ENCODE measurements at places on chromosomes 7 and 10.

GRCh38 chr10:31607481-31607880 is 288.5 kb downstream of the ZEB1 start:
- no peak for DNase-seq

GRCh38 chr10:88114368-88114767 is 250.9 kb downstream of the PTEN start:
- no peak for DNase-seq

DNA sequence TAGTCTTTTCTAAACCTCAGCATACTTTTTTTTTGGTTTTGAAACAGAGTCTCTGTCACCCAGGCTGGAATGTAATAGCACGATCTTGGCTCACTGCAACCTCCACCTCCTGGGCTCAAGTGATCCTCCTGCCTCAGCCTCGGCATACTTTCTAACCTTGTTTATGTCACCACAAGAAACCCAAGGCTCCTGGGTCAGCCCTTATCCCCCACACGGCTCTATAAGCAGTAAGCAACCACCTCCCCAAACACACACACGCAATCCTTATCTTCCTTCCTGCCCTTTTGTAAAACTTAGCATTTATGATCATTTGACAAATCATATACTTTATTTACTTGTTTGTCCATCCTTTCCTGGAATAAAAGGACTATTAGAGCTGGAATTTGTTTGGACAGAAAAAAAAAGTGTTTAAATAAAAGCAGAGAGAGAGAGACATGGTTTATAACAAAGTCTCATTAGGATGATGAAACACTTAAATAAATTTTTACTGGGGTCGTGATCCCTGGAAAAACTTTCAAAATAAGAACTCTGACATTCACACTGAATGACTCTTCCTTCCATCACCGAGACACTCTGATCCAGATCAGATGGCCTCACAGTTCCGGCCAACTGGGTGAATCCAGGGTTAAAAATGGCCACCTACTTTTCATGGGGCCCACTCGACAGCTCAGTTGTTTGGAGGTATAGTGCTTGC is 72.7 kb upstream of the PIK3CG start:
- DNase-seq: no peak

- DNase-seq: no peak
Observed at GRCh38 chr7:29609162-29610037, 45.8 kb downstream of the PRR15 start.

DNA sequence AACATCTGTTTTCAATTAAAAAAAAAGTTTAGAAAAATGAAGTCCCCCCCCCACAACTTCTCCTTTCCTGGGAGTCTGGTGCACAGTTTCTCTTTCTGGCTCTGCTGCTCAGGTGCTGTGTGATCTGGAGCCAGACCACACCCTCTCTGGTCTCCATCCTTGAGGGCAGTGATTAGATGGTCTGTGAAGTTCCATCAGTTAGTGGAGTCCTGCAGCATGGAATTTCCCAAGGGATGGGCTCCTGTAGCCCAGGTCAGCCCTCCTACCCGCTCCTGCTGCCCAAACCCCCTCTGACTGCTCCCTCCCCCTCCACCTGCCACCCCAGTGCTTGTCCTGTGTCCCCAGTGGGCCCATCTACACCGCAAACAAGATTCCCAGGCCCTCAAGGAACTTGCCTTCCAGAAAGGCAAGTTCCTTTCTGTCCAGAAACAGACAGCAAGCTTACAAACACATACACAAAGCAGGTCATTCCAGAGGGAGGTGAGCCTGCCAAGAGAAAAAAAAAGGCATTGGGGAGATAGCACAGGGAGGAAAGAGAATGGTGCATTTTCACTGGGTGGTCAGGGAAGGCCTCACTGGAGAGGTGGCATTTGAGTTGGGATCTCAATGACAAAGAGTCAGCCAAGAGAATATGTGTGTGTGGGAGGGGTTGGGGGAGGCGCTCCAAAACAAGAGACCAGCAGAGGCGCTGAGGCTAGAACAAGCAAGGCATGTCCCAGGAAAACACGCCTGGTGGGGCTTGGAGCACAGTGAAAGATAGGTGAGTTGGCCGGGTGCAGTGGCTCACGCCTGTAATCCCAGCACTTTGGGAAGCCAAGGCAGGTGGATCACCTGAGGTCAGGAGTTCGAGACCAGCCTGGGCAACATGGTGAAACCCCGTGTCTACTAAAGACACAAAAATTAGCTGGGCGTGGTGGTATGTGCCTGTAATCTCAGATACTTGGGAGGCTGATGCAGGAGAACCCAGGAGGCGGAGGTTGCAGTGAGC is 49.5 kb upstream of the SLC29A3 start:
- DNase-seq: no peak

- DNase-seq: no peak
Observed at GRCh38 chr7:130279286-130279685, 12.6 kb downstream of the CPA2 start.

GRCh38 chr7:111825046-111825445 is 262.8 kb upstream of the IMMP2L start:
- DNase-seq: no peak

DNA sequence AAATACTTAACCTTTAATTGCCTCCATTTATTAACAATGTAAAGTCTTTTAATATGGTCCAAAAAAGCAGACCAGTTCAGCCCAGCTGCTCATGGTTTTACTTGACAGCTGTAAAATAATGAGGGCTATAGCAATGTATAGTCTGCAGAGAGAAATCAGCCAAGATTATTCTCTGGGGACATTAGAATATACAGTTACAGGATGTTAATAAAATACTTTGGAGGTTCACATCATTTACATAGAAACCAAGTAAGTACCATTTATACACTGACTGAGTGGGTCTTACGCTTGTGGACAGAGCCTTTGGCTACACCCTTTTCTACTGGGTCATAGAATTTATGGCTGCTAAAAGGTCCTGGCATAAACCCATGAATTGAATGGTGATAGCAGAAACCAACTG is 340.7 kb upstream of the CELF2 start:
- no peak for DNase-seq

GRCh38 chr10:52279546-52279945 is 34.5 kb upstream of the DKK1 start:
- no peak for DNase-seq

GRCh38 chr7:50721160-50721559 is 61.5 kb downstream of the GRB10 start:
- no peak for DNase-seq

DNA sequence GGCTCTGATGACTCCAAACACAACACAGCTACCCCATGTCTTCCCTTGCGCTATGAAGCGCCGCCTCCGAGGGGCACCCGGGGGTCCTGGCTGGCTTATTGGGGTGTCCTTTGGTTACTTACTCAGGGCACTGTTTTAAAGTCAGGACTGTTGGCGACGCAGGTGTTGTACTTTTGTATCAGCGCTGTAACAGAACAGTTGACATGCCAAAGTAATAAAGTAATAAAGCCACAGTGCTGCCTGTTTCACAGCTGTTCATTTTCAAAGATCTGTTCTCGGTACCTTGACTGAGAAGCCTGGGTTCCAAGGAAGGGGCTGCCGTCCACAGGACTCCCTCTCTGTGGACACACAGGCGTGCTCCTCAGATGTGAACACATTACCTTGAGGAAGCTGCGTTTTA is 64.1 kb downstream of the WDR37 start:
- DNase-seq: no peak

GRCh38 chr7:44977959-44978335 is 868 bp downstream of the MYO1G start:
- no peak for DNase-seq

- no peak for DNase-seq
Observed at GRCh38 chr10:4671451-4672145, 154.4 kb upstream of the AKR1E2 start.

DNA sequence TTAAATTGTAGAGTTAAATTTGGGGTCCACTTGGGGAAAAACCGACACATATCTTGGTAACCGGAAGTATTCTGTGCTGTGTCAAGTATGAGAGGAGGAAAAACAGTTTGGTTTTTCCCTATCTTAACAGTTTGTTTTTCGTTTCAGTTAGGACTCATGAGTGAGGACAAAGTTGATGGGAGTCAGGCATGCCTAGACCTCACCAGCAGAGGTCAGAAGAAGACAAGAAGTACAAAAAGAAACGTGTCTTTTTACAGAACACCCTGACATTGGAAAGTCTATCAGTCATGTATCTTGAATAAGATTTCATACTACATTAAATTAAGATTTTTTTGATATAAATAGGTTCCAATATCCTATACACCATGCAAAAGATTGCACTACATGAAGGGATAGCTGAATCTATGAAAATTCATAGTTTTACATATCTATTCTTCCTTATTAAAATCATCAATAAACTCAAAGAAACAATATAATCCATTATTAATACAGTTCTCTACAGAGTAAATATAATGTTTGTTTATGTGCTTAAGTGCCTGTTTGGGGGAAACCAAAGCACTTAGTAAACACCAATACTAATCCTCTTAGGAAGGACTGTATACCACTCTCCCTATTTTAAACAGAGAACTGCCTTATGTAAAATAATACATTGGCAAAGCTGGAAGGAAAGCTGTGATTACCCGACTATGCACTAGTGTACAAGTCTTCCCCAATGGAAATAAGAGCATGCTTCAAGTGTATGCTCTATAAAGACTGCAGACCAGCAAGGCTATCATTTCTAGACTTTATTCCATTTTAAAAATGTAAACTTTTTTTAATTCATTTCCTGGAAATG is 95.6 kb downstream of the USP6NL start:
- DNase-seq: peak; percentile 59

DNA sequence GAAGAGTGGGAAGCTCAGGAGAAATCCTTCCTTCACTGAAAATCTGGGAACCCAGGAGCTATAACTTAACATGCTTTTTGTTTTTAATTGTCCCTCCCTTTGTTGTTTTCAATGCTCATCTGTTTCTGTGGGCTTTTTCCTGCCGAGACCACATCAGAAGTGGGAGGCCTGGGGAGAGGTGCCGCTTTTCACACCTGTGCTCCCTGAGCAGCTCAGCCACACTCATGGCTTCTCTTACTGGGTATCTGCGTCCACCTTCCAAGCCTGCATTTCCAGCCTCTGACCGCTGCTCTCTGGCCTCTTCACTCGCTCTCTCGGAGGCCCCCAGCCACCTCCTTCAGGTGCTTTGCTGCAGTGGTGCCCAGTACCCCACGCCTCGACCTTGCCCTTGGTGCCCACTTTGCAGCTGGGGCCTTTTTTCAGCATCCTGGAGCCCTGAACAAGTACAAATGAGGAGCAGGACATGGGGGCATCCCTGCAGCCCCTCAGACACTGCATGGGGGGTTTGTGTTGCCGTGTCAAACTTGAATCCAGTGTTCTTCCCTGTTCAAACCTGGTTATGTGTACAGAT is 9.9 kb downstream of the C7orf57 start:
- no peak for DNase-seq

- DNase-seq: no peak
Observed at GRCh38 chr7:7203813-7204575, 21.6 kb downstream of the C1GALT1 start.

GRCh38 chr10:33616956-33617355 is 282.5 kb upstream of the NRP1 start:
- no peak for DNase-seq

GRCh38 chr10:19468413-19468812 is 347.8 kb upstream of the PLXDC2 start:
- DNase-seq: no peak

DNA sequence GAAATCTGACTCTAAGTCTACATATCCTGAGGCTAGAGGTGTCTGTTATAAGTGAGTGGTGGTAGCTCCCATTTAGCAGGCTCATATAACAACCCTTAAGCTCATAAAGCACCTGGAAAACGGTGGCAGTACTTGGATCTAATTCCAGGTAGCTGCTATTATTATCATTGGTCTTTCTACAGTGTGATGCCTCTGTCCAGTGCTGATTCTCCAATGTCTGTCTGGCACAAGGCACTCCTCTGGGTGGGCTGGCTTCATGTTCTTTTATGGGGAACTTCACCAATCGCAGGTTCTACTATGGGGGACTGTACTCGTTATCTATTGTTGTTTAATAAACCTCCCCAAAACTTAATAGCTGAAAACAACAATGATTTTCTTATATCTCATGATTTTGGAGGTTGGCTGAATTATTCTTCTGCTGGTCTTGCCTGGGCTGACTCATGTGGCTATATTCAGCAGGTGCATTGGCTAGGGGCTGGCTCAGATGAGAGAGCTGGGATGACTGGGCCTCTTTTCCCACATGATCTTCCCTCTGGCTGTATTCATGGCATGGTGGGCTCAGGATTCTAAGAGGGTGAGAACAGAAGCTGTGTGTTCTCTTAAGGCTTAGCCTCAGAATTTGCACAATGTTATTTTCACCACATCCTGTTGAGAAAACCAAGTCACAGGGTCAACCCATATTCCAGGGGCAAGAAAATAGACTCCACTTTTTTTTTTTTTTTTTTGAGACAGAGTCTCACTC is 93.0 kb upstream of the PCGF5 start:
- DNase-seq: no peak

DNA sequence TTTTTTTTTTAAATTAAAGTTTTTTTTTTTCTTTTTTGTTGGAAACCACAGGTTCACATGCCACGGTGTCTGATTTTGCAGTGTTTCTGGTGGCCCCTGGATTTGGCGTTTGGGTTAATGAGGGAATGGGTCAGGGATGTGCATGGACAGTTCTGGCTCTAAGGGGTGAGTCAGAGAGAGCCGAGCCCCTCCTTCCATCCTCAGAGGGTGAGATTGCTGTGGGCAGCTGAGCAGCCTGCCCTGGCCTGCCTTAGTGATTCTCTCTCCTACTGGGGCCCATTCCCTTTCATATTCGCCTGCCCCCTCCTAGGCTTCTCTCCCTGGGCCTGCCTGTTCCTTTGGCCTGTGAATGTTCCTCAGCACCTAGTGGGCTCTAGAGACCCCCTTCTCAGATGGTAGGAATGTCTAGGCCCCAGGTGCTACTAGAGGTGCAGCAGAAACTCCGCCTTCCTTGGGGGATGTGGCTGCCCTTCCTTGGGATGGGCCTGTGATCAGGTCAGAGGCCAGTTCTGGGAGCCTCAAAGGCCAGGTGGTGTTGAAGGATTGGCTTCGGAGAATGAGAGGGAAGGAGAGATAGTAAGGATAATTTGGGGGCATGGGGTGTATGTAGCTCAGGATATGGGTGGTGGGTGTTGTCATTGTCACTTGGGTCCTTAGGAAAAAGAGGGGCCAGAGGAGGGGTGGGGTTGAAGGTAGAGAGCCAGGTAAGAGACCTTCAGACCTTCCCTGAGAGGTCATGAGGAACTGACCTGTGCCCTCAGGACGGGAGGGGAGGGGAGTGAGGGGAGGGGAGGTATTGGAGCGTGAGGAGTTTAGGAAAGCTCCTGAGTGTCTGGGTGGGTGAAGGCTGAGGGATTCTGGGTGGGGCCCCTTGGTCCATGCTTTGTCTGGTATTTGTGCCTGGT is 19.8 kb downstream of the TSPAN14 start:
- DNase-seq: no peak

DNA sequence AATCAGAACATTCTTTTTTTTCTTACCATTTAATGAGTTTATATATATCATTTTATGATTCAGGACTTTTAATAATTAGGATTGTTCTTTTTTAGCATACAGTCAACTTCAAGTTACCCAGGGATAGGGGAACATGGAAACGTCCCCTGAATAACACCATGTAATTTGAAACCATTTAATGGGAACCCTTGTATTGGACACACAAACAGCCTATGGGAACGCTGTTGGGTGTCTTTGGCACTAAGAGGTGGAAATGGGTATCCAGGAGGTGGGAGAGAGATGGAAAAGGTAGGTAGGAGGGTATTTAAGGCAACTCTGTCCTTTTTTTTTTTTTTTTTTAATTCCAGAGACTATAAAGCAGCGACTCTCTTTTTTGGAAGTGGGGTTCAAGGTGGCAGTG is 2.6 kb downstream of the LUC7L2 start:
- no peak for DNase-seq

GRCh38 chr7:29771081-29771816 is 35.1 kb upstream of the WIPF3 start:
- DNase-seq: no peak

GRCh38 chr10:43053825-43054224 is 23.0 kb upstream of the RET start:
- DNase-seq: no peak

GRCh38 chr10:102647443-102648268 is 3.4 kb downstream of the TRIM8 start:
- DNase-seq: no peak

Measured in stimulated activated CD4-positive, alpha-beta T cell treated with anti-CD3 and anti-CD28 coated beads, Interleukin-4, amount 100 ng/mL, for 24 hours (primary cell).